ENCODE measurements at places on chromosomes 5 and 9. TPM values are rescaled to one million over a fixed set of nuclear protein-coding genes. Genes with fewer than 3 reads are reported as not detected.

ITK gene
- total RNA-seq = not detected

TEX48 gene
- total RNA-seq = not detected

TAF11L2 gene
- not detected for total RNA-seq

LHX3 gene
- 0.07 TPM for total RNA-seq

TAF11L10 gene
- not detected for total RNA-seq

MPDZ gene
- total RNA-seq = 12.5 TPM

NR5A1 gene
- total RNA-seq = not detected

CENPH gene
- 35.5 TPM for total RNA-seq

IRX1 gene
- not detected for total RNA-seq

IFNA21 gene
- total RNA-seq = not detected

HAND1 gene
- total RNA-seq = not detected

ADRB2 gene
- 0.51 TPM for total RNA-seq

FOXE1 gene
- 4.2 TPM for total RNA-seq

PHF24 gene
- total RNA-seq = 0.21 TPM

BBLN gene
- total RNA-seq = 59.9 TPM

STRBP gene
- 13.2 TPM for total RNA-seq

ARID3C gene
- total RNA-seq = not detected

RASEF gene
- total RNA-seq = 9.6 TPM

ZNF474 gene
- total RNA-seq = 0.21 TPM

IRX4 gene
- total RNA-seq = 0.42 TPM

NR2F1-AS1 gene
- 4.0 TPM for total RNA-seq

IFNA13 gene
- total RNA-seq = not detected

PCDHA13 gene
- total RNA-seq = 0.06 TPM

GLRA1 gene
- not detected for total RNA-seq

SHLD3 gene
- total RNA-seq = 3.6 TPM

SLC36A2 gene
- not detected for total RNA-seq

MSMP gene
- 0.31 TPM for total RNA-seq

PHYHD1 gene
- total RNA-seq = not detected

LIX1 gene
- not detected for total RNA-seq

FST gene
- total RNA-seq = 11.0 TPM

AGXT2 gene
- total RNA-seq = not detected

ENTREP1 gene
- 0.71 TPM for total RNA-seq

CTNND2 gene
- not detected for total RNA-seq

GPR151 gene
- not detected for total RNA-seq

SLC6A18 gene
- total RNA-seq = not detected

TMED9 gene
- 278 TPM for total RNA-seq

Data from A549 treated with RU486 at 1 μM for 4 hours (cell line).